Activated naive CD8-positive, alpha-beta T cell treated with anti-CD3 and anti-CD28 coated beads, Interleukin-2, amount 10 ng/mL, durations not matched to agents 7 days and 5 days (primary cell): ENCODE measurements at places on chromosomes 11 and 22. TPM values are rescaled to one million over a fixed set of nuclear protein-coding genes. Genes with fewer than 3 reads are reported as not detected.

Gene GPHA2
- not detected for total RNA-seq

Gene ZC3H7B
- total RNA-seq, result 49.0 TPM

Gene PPFIA1
- 40.3 TPM for total RNA-seq

Gene CARD16
- total RNA-seq, result 83.7 TPM

Gene OR8B3
- not detected for total RNA-seq

Gene CHADL
- total RNA-seq, result 0.83 TPM

Gene SLC1A2
- not detected for total RNA-seq

Gene OR5A1
- total RNA-seq, result not detected

Gene SYT12
- not detected for total RNA-seq

Gene DLG2
- 2.6 TPM for total RNA-seq

Gene GAL3ST3
- 0.44 TPM for total RNA-seq

Gene NXPE1
- not detected for total RNA-seq

Gene CRYAB
- total RNA-seq, result not detected

Gene C1QTNF6
- total RNA-seq, result 15.7 TPM

Gene NAV2
- 4.1 TPM for total RNA-seq

Gene UPK2
- total RNA-seq, result not detected

Gene MAPK8IP2
- 0.39 TPM for total RNA-seq

Gene USP28
- total RNA-seq, result 44.9 TPM

Gene RAG2
- total RNA-seq, result not detected

Gene ELP4
- 25.1 TPM for total RNA-seq

Gene MPPED2
- total RNA-seq, result not detected

Gene SIAE
- 5.2 TPM for total RNA-seq

Gene MMP27
- not detected for total RNA-seq

Gene OR5P2
- total RNA-seq, result not detected

Gene MPPED1
- not detected for total RNA-seq

Gene GPR83
- 0.20 TPM for total RNA-seq

Gene IFTAP
- total RNA-seq, result 2.5 TPM

Gene CDCA5
- total RNA-seq, result 85.5 TPM

Gene OOSP1
- total RNA-seq, result not detected

Gene KRTAP5-1
- not detected for total RNA-seq

Gene PLEKHB1
- total RNA-seq, result 23.6 TPM

Gene SAA4
- not detected for total RNA-seq

Gene MS4A12
- not detected for total RNA-seq

Gene ROM1
- total RNA-seq, result 2.4 TPM

Gene BIRC3
- 55.0 TPM for total RNA-seq

Gene MS4A4A
- not detected for total RNA-seq

Gene YPEL4
- total RNA-seq, result 6.9 TPM
